Esophagus mucosa (tissue), 1 donor: ENCODE measurements at places on chromosomes 1 and 21. TPM values are rescaled to one million over a fixed set of nuclear protein-coding genes. Genes with fewer than 3 reads are reported as not detected.

Gene HEYL
- 0.44 TPM for total RNA-seq

Gene SH2D2A
- 1.4 TPM for total RNA-seq

Gene DENND1B
- 15.2 TPM for total RNA-seq

Gene PGBD5
- total RNA-seq, result 6.4 TPM

Gene CLCA4
- 230 TPM for total RNA-seq

Gene SH2D5
- total RNA-seq, result 0.64 TPM

Gene WNT2B
- 4.4 TPM for total RNA-seq

Gene SAMD11
- 0.52 TPM for total RNA-seq

Gene BRINP2
- total RNA-seq, result not detected

Gene DISP1
- 1.4 TPM for total RNA-seq

Gene WASF2
- 169 TPM for total RNA-seq

Gene L1TD1
- not detected for total RNA-seq

Gene ARHGAP30
- 6.0 TPM for total RNA-seq

Gene ABCB10
- 11.3 TPM for total RNA-seq

Gene NBPF20
- total RNA-seq, result 2.1 TPM

Gene STIL
- 8.2 TPM for total RNA-seq

Gene CYP2J2
- 8.8 TPM for total RNA-seq

Gene LENEP
- total RNA-seq, result not detected

Gene WLS
- 70.8 TPM for total RNA-seq

Gene RPL11
- 1,140 TPM for total RNA-seq

Gene CFAP107
- not detected for total RNA-seq

Gene CGN
- 9.3 TPM for total RNA-seq

Gene FYB2
- 0.36 TPM for total RNA-seq

Gene PSMG1
- total RNA-seq, result 55.9 TPM

Gene ECE1
- 18.2 TPM for total RNA-seq

Gene IFI6
- 20.5 TPM for total RNA-seq

Gene TAS1R3
- 0.56 TPM for total RNA-seq

Gene ST6GALNAC3
- 0.72 TPM for total RNA-seq

Gene C1orf74
- 6.3 TPM for total RNA-seq

Gene AQP10
- not detected for total RNA-seq

Gene FMN2
- total RNA-seq, result not detected

Gene CLDN17
- 1.8 TPM for total RNA-seq

Gene ECM1
- total RNA-seq, result 438 TPM

Gene ADGRL2
- total RNA-seq, result 40.5 TPM

Gene CAMK2N1
- total RNA-seq, result 7.7 TPM

Gene ZSWIM5
- 0.56 TPM for total RNA-seq

Gene YY1AP1
- total RNA-seq, result 40.3 TPM
